WTC11 (cell line): ENCODE measurements at places on chromosomes 5 and 9.

DNA sequence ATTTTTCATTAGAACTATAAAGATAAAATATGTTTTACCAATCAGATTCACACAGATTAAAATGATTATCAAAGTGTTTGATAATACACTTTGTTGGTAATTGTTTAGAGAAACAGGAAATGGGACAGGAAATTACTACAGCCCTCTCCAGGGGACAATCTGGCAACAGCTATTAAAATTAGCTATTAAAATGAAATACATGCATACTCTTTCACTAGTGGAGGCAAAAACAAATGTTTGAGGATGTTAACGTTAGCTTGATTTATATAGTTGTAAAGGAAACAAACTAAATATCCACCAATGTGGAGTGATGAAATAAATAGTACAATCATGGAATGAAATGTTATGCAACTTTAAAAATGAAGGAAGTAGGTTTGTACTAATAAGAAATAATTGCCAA lies 53.7 kb downstream of the TARS1 start:
- no peak for DNase-seq

GRCh38 chr9:97979788-97980478 lies 3.2 kb upstream of the ANP32B start:
- no peak for DNase-seq

GRCh38 chr9:96618209-96619123 lies 1.2 kb downstream of the CDC14B start:
- DNase-seq: peak; percentile 25

DNA sequence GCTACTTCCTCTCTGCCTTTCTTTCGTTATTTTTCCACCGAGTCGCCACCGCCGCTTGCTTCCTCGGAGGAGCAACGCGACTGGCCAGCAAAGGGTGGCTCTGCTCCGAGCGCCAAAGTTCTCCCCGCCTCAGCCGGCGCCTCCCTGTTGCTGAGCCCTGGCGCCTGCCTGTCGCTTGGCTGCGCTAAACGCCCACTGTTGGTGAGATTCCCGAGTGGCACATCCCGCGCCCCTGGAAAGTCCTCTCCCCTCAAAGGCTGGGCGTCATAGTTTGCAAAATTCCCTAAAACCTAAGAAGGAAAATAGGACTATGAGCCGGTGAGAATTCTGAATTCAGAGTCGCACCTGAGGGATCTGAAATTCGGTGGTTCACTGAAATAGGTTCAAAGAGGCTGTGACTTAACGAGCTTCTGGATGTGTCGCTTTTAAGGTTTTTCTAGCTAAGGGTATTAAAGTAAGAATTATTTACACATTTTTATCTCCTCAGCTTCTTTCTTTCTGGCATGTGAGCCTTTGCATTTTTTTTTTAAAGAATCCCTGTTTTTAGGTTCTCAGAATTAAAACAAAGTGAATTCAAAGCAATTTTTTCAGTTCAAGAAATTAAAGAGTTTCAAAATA lies at the start of gene GRIN3A:
TSS of gene GRIN3A (minus strand) at position 82 of the 618 bp plus-strand sequence. CDS start 668 bp downstream, outside the sequence.
- DNase-seq: peak; percentile 63

DNA sequence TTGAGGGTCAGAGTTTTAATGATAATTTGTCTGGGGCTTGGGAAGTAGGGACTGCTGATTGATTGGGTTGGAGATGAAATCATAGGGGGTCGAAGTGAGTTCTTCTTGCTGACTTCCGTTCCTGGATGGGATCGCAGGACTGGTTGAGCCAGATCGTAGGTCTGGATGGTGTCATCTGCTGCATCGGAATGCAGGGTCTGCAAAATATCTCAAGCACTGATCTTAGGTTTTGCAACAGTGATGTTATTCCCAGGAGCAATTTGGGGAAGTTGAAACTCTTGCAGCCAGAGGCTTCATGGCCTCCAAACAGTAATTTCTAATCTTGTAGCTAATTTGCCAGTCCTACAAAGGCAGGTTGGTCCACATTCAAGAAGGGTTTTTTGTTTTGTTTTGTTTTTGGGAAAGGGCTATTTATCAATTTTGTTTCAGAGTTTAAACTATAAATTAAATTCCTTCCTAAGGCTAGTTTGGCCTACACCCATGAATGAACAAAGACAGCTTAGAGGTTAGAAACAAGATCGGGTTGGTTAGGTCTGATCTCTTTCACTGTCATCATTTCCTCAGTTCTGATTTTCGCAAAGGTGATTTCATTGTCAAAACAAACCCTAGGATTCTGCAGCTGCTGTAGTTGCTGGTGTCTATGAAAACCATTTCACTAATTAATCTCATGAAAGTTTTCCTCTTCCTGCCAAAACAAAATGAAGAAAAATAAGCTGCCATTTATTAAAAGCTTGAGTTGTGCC lies 388.0 kb downstream of the TMEM232 start:
- no peak for DNase-seq

DNA sequence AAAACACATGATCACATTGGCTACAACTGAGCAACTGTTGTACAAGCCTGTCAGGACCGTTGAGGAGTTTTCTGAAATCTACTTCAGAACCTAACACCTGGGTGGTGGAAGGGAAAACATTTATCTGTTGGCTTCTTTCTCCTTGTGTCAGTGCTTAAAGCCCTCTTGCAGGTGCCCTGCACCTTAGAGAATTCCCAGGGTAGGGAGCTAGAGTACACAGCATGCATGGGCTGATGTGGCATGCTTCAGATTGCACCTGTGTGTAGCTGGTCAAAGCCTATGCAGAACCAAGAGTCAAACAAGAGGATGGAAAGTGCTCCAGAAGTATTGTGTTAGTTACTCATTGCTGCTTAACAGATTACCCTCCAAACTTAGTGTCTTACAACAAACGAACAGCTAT lies 33.6 kb upstream of the ZBED3 start:
- DNase-seq: no peak

DNA sequence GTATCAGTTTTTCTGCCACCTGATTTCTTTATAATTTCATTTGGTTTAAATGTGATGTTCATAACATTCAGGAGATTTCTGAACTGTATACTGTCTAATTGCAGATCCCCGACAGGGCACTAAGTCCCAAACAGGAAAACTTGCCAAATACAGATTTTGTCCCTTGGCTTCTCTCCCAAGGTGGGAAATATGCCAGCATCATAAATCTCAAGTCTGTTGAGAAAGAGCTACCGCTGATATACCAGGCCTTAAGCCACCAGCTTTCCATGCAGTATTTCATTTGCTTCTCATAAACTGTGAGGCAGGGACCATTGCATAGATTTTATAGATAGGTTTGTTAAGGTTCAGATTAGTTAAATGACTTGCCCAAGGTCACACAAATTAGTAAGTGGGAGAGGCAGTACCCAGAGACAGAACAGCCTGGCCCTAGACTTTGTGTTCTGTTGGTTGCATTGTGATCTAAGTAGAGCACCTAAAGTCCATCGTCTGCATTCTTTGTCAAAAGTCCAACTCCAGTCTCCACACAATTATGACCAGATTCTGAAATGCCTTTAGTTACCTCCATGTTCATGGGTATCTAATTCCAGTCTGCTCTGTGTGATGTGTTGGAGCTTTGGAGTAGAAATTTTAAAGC lies 16.2 kb downstream of the GPR21 start:
- DNase-seq: no peak

GRCh38 chr9:130522233-130522808 lies 57.1 kb upstream of the FUBP3 start:
- peak; percentile 80 for DNase-seq

- DNase-seq: no peak
Observed at GRCh38 chr5:35665096-35665495, 47.4 kb downstream of the SPEF2 start.

GRCh38 chr9:130872912-130873503 lies 23.6 kb downstream of the QRFP start:
- no peak for DNase-seq

GRCh38 chr5:151699071-151699901 lies 12.6 kb upstream of the SPARC start:
- no peak for DNase-seq
